ENCODE measurements at places on chromosomes 3 and 15.

DNA sequence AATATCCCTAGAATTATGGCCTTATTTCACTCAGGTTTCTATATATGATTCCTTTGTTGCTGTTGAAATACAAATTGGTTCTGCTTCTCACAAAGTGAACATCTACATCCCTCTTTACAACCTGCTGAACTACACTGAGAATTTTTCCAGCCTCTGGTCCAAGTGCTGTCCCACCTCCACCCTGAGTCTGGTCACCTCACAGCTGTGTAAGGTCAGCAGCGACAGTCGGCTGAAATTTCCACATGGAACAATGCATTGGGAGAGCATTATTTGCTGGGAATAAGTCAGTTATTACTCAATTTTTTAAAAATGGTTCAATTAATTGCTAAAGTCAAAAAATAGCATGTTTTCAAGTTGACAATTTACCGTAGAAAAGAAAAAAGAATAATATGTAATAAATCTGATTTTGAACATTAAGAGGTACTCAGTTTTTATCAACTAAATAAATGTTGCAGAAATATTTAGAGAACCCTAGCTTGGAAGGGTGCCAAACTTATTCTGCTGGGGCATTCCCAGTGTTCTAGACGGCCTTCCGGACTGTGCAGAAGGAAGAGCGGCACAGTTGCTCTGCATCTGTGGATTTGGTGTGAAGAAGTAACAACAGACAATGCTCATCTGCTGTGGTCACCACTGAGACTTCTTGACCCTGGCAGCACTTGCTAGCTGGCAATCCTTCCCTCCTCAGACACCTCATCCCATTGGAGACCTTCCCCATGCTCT is 1.8 kb downstream of the HCLS1 start:
- DNase-seq = no peak
- H3K36me3 ChIP-seq = peaks cover 23% of the 10 kb centered on the region
- peak overlapping the region; percentile 41 for H3K4me3 ChIP-seq
- H3K27ac ChIP-seq = no peak overlapping the region

DNA sequence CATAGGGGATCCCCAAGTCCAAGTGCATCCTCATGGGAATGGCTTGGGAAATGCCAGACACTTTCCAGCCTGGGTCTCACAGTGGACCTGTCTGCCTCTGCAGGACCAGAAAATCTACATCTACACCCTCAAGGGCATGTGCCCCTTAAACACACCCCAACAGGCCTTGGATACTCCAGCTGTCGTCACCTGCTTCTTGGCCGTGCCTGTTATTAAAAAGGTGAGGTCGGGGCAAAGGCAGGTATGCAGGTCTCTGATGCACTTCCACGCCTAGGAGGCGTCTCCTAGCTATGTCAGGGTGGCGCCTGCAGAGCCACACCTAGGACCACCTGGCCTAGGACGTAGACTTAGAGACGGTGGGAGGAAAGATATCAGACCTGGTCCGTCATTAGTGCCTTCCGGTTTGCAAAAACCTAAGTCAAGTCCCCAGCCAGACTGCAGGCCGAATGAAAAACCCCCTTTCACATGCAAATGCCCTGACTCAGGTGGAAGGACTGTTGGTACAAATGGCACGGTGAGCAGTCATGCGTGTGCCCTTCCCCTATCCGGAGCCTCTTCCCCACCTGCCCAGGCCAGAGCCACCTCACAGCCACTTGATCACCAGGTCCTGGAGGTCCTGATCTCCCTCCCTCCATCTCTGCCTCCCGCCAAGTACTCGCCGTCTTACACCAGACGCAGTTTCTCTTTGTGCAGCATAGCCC is 143.5 kb downstream of the LRRK1 start:
- peak overlapping the region; percentile 81 for H3K27ac ChIP-seq
- no peaks in the 10 kb centered on the region for H3K36me3 ChIP-seq
- peaks cover 62% of the 10 kb centered on the region for H3K4me1 ChIP-seq
- H3K4me3 ChIP-seq = no peak overlapping the region
- H3K27me3 ChIP-seq = no peaks in the 10 kb centered on the region

DNA sequence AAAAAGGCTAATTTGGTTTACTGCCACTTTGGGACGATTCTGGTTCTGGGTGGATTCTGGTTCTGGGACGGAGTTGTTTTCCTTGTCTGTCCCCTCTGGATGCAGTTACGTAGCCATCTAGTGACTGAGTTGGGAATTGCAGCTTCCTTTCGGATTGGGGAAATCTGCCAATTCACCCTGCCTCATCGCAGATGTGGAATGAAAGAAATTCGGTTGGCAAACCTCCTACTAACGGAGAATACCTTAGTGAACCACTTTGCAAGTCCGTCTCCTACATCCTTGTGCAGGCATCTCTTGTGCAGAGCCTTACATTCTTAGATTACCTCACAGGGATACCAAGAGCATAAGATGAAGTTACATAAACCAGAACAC is 31.5 kb upstream of the AP4E1 start:
- no peak overlapping the region for H3K27ac ChIP-seq
- no peaks in the 10 kb centered on the region for H3K36me3 ChIP-seq
- peak; percentile 59 for DNase-seq
- H3K4me1 ChIP-seq = peaks cover 13% of the 10 kb centered on the region
- H3K27me3 ChIP-seq = no peaks in the 10 kb centered on the region

- no peaks in the 10 kb centered on the region for H3K27me3 ChIP-seq
- no peak for DNase-seq
- no peak overlapping the region for H3K27ac ChIP-seq
- H3K4me3 ChIP-seq = no peak overlapping the region
- H3K36me3 ChIP-seq = peaks cover 4% of the 10 kb centered on the region
Measured at GRCh38 chr3:47617086-47618010, 38.7 kb upstream of the CSPG5 start.

- DNase-seq = no peak
- H3K4me3 ChIP-seq = no peak overlapping the region
- no peak overlapping the region for H3K27ac ChIP-seq
- H3K4me1 ChIP-seq = no peaks in the 10 kb centered on the region
Measured at GRCh38 chr15:59160880-59161593, 45.6 kb upstream of the LDHAL6B start.

DNA sequence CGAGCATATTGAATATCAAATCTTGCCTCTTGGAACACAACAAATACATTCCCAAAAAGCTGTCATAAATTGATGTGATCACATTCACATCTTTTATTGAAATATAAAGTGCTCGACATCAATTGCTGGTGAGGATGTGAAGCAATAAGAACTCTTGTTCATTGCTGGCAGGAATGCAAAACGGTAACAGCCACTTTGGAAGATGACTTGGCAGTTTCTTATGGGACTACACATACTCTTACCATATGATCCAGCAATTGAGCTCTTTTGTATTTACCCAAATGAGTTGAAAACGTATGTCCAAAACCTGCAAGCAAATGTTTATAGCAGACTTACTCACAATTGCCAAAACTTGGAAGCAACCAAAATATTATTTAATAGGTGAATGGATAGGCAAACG is 234.9 kb downstream of the CACNA2D3 start:
- no peaks in the 10 kb centered on the region for H3K27me3 ChIP-seq
- H3K4me3 ChIP-seq = no peak overlapping the region
- no peak overlapping the region for H3K27ac ChIP-seq
- H3K36me3 ChIP-seq = no peaks in the 10 kb centered on the region

- no peaks in the 10 kb centered on the region for H3K36me3 ChIP-seq
- no peak overlapping the region for H3K27ac ChIP-seq
- no peaks in the 10 kb centered on the region for H3K4me1 ChIP-seq
- no peak overlapping the region for H3K4me3 ChIP-seq
- DNase-seq = no peak
Measured at GRCh38 chr3:172800156-172800555, 49.6 kb downstream of the ECT2 start.

GRCh38 chr3:188962253-188963247 is 209.2 kb upstream of the TPRG1 start:
- no peak overlapping the region for H3K27ac ChIP-seq
- H3K4me3 ChIP-seq = no peak overlapping the region
- H3K27me3 ChIP-seq = no peaks in the 10 kb centered on the region
- no peaks in the 10 kb centered on the region for H3K36me3 ChIP-seq
- peaks cover 29% of the 10 kb centered on the region for H3K4me1 ChIP-seq
- DNase-seq = no peak

GRCh38 chr3:82764521-82764920 is 1003.1 kb upstream of the GBE1 start:
- no peak overlapping the region for H3K4me3 ChIP-seq
- H3K4me1 ChIP-seq = no peaks in the 10 kb centered on the region
- H3K36me3 ChIP-seq = no peaks in the 10 kb centered on the region

- H3K4me1 ChIP-seq = no peaks in the 10 kb centered on the region
- no peaks in the 10 kb centered on the region for H3K27me3 ChIP-seq
- H3K36me3 ChIP-seq = no peaks in the 10 kb centered on the region
Measured at GRCh38 chr15:20349774-20350498, 191.7 kb downstream of the GOLGA6L6 start.

GRCh38 chr15:72451224-72451623 is 22.9 kb upstream of the ARIH1 start:
- no peaks in the 10 kb centered on the region for H3K27me3 ChIP-seq
- no peaks in the 10 kb centered on the region for H3K4me1 ChIP-seq
- H3K4me3 ChIP-seq = no peak overlapping the region
- no peak for DNase-seq
- no peak overlapping the region for H3K27ac ChIP-seq

DNA sequence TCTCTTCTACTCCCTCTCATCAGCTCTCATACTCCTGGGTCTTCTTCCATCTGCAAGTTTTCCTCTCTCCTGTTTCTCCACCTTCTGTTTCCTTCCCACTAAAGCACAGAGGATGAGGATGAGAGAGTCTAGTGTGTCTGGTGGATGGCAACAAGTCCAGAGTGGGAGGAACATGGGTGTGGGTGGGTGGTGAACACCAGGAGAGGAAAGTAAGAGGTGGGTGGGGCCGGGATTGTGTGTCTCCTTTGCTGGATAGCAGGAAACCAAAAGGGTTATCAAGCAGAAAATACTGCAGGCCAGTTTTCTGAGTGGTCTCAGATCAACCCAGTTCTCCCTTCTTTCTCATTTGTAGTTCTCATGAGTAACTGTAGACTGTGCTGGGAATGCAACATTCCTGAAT is 52.9 kb upstream of the EPHB1 start:
- no peak overlapping the region for H3K27ac ChIP-seq
- no peaks in the 10 kb centered on the region for H3K27me3 ChIP-seq
- no peaks in the 10 kb centered on the region for H3K4me1 ChIP-seq

GRCh38 chr3:50542177-50543034 is 25.1 kb downstream of the C3orf18 start:
- DNase-seq = peak; percentile 45
- no peaks in the 10 kb centered on the region for H3K27me3 ChIP-seq
- H3K4me3 ChIP-seq = no peak overlapping the region
- no peak overlapping the region for H3K27ac ChIP-seq

GRCh38 chr3:108970561-108970960 is 16.9 kb upstream of the GUCA1C start:
- H3K4me1 ChIP-seq = no peaks in the 10 kb centered on the region
- DNase-seq = no peak
- no peak overlapping the region for H3K27ac ChIP-seq
- H3K27me3 ChIP-seq = no peaks in the 10 kb centered on the region

DNA sequence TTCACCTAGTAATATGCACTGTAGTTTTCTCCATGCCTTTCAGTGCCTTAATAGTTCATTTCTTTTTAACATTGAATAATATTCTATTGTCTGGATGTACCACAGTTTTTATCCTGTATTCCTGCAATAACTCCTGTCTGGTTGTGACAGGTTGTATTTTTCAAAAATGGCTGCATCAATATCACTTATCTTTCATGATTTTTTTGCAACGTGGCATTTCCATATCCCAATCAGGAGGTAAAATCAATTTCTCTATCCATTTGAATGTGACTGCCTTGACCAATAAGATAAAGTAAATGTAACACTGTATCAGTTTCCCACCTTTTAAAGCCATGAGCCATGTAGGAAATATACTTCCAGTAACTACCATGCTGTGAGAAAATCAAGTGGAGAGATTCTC is 27.5 kb upstream of the EPHA3 start:
- no peak overlapping the region for H3K4me3 ChIP-seq
- no peaks in the 10 kb centered on the region for H3K4me1 ChIP-seq
- no peaks in the 10 kb centered on the region for H3K27me3 ChIP-seq
- DNase-seq = no peak
- H3K27ac ChIP-seq = no peak overlapping the region

DNA sequence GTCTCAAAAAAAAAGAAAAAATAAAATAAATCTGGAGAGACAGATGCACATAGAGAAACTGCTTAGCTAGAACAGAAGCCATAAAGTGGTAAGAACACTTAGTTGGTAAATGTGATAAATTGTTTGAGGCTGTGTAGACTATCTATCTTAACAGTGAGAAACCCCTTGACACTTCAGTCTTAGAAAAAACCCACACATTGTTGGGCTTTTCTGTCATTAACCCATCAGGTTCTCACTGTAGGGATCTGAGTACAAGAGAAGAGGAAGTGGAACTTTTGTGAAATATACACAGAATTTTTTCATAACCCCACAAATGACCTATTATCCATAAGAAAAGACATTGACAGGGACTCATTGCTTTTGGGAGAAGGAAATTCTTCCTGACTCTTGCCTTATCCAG is 24.4 kb downstream of the TP63 start:
- H3K27ac ChIP-seq = no peak overlapping the region
- H3K27me3 ChIP-seq = no peaks in the 10 kb centered on the region
- H3K4me1 ChIP-seq = no peaks in the 10 kb centered on the region
- H3K36me3 ChIP-seq = no peaks in the 10 kb centered on the region
- no peak for DNase-seq

DNA sequence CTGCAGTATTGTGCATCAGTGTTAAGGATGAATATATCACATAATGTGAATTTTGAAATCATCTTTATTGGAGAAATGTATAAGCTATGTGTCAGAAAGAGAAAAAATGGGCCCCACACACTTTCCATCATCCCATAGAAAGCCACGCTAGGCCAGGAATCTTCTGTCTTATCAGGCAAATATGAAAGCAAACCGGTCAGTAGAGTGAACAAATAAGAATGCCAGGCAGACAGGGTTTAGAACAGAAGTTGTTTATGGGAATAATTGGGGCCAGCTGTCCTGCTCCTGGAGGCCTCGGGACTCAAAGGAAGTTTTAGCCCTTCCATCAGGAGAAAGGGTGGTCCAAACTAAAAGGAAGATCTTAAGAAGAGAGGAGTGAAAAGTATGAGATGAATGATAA is 39.5 kb downstream of the ZNF280D start:
- DNase-seq = no peak
- H3K4me1 ChIP-seq = no peaks in the 10 kb centered on the region
- H3K36me3 ChIP-seq = no peaks in the 10 kb centered on the region
- H3K4me3 ChIP-seq = no peak overlapping the region
- no peak overlapping the region for H3K27ac ChIP-seq

GRCh38 chr3:197219619-197220018 is 78.8 kb downstream of the DLG1 start:
- H3K4me1 ChIP-seq = peaks cover 3% of the 10 kb centered on the region
- H3K27ac ChIP-seq = no peak overlapping the region
- H3K27me3 ChIP-seq = no peaks in the 10 kb centered on the region
- no peak overlapping the region for H3K4me3 ChIP-seq

- H3K27ac ChIP-seq = no peak overlapping the region
- H3K4me3 ChIP-seq = no peak overlapping the region
- H3K36me3 ChIP-seq = no peaks in the 10 kb centered on the region
- DNase-seq = no peak
- H3K27me3 ChIP-seq = no peaks in the 10 kb centered on the region
Measured at GRCh38 chr3:79170021-79170420, 597.8 kb downstream of the ROBO1 start.

- peaks cover 14% of the 10 kb centered on the region for H3K36me3 ChIP-seq
Measured at GRCh38 chr15:74798388-74799254, 14.0 kb upstream of the LMAN1L start.

All from tibial nerve (tissue), 4 donors.